Fibroblast of mammary gland (primary cell): ENCODE measurements at places on chromosomes 12 and 14.

DNA sequence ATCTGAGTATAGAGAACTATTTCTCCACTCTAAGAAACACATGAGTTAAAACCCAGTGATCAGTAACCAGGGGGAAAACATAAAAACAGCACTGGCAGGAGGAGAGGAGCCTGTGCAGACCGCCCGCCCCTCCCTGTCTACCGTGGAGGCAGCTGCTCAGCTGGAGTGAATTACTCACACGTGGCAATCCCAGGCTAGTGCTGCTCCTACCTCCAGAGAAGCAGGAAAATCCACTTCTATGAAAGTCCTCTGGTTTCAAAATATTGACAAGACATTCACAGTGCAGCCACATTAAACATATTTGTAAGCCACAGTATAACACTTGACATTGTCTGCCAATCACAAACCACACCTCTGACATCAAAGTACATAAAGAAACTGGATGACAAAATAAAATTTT, 16.7 kb downstream of the TMEM132D start:
- no peak for DNase-seq

DNA sequence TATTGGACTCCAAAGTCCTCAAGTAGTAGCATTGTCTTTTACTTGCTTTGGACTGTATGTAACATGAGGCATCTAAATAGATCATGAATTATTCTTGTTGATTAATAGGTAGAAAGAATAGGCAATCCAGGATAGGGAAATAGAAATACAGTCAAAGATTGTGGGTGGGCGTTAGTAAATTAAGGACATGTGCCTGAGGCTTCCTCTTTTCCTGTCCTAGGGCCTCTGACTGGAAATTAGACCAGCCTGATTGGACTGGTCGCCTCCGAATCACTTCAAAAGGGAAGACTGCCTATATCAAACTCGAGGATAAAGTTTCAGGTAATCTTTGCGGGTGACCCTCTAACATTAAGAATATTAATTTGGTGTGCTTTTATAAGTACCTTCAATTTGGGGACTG, 7.6 kb downstream of the NECAP1 start:
- no peak for DNase-seq

DNA sequence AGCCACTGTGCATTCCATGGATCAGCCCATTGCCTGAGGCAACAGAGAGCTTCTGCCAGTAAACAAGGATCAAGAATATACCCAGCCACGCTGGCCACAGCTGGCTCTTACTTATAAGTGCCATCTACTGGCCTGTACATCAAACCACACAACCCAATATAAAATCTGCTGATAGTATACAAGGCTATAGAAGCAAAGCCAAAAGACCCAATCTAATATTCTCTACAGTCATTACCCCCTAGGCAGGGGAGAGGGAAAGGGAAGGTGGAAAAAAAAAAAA, 4.4 kb upstream of the FAM186B start:
- no peak for DNase-seq

DNA sequence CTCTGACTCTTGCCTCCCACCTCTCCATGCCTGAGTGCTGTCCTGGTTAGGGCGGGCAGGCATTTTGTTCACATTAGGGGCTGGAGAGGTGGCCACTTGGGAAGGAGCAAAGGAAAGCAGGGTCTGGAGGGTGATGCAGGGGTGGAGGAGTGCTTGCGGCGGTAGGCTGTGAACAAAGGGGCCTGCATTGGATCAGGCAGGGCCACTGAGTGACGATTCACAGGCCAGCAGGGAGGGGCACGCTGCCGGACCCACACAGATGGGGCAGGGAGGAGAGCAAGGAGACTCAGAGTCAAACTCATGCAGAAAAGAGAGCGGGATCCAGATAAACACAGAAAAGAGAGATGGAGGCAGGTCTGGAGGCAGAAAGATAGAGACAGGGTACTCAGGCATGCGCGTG, 58.4 kb upstream of the TBX3 start:
- DNase-seq = no peak

GRCh38 chr14:89276424-89276975, 140.5 kb downstream of the FOXN3 start:
- peak; percentile 51 for DNase-seq

- peak; percentile 42 for DNase-seq
Measured at GRCh38 chr12:64995816-64996215, 125.3 kb downstream of the WIF1 start.

GRCh38 chr14:77356899-77357298, 20.0 kb downstream of the TMED8 start:
- DNase-seq = no peak

- DNase-seq = no peak
Measured at GRCh38 chr14:104694991-104695659, 5.7 kb downstream of the INF2 start.

DNA sequence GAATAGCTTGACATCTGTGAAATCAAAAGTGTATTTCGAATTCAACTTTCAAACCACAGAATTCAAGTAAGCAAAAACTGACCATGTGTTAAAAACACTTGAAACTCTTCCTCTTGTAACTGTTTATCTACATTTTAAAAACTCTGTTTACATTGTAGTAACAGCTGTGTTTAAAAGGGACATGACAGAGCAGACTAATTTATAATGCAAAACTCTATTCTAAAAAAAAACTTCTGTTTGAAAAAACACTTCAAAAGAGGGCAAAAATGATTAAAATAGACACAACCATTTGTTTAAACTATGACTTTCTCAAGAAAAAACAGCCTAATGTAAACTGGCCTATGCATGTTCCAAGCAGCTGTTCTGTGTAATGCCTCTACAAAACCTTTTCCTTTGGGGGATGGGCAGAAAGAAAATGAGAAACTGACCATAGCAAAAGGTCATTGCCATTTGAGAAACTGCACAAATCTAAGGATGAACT, 149.1 kb upstream of the HMGA2 start:
- DNase-seq = no peak

DNA sequence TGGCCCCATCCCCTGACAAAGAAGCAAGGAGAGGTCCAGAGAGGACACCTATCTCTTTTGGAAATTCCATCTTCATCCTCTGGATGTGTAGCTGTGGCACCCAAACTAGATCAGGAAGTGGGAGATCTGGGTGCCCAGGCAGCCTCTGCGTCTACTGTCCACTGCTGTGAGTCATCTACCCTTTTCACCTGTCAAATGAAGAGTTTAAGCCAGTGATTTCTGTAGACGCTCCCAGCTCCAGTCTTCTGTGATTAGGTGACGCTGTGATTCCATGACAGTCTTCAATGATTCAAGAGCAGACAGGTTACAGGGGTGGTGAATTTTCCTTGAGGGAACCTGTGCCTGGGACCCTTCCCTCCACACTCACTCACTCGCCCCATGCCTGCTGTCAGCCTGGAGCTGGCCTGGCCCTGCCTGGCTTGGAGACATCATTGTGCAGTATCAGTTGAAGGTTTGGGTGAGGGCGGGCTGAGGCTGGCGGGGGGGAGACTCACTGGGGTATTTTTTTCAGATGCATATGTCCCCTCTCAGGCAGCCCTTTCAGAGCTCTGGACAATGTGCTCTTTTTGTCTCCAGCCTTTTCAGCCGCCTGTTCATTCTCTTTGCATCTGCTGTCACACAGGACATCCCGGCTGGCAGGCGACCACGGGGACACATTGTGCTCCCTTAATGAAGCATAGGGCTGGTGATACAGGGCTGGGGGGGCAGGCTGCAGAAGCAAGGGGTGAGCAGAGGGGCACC, 56.8 kb upstream of the PARP11 start:
- DNase-seq = no peak

GRCh38 chr12:116002890-116003536, 274.5 kb downstream of the MED13L start:
- peak; percentile 56 for DNase-seq

GRCh38 chr14:56817396-56817921, 7.2 kb upstream of the OTX2 start:
- DNase-seq = no peak

DNA sequence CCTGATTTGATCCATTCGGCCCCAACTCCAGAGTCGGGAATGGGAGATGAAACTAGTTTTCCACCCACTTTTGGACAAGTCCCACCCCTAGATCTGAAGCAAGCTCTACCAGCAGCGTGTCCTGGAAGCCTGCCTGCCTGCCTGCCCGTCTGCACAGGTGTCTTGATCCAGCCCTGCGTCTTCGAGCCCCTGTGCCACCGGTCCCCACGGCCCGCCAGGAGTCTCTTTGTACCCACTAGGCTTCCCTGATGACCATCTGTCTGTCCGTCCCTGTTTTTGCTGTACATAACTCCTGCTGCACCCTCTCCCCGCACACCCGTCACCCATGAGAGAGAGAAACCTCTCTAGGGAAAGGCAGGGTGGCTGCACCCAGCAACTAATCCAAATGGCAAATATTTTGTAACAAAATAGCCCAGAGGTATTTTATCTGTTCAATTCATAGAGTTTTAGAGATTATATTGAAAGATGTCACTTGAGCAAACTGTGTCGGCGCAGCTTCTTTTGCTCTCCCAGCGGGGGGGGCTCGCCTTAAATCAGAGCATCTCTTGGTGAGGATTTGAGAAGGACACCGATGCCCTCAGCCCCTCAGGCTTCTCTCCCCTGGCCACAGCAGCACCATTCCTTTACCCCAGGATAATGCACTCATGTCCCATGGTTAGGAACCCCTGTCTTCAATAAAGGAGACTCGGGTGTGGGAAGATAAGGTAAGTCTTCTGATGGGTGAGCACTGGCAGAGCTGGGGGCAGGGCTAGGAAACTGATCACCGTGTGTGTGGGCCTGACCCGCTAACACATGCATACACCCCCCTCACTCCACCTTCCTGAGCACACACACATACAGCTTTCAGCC, 35.8 kb downstream of the SLC6A12 start:
- no peak for DNase-seq

DNA sequence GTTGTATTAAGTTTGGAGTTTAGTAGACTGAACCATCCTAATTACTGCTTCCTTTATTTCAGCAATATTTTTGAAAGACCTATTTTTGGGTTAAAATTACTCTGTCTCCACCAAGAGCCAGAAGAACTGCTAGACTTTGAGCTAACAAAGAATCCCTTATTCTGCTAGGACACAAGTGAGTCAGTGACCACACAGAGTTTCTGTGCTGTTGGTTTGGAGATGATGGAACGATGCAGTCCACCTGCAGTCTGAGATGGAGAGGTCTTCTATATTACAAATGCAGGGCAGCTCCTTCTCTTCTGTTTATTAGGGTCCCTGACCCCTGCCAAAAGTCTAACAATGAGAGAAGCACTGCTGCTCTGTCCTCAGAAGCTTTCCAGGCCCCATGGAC, 6.7 kb upstream of the STXBP6 start:
- peak; percentile 39 for DNase-seq

- no peak for DNase-seq
Measured at GRCh38 chr14:101604935-101605780, 43.9 kb downstream of the DIO3 start.

GRCh38 chr12:53252349-53252916, 15.7 kb upstream of the ESPL1 start:
- DNase-seq = peak; percentile 25

DNA sequence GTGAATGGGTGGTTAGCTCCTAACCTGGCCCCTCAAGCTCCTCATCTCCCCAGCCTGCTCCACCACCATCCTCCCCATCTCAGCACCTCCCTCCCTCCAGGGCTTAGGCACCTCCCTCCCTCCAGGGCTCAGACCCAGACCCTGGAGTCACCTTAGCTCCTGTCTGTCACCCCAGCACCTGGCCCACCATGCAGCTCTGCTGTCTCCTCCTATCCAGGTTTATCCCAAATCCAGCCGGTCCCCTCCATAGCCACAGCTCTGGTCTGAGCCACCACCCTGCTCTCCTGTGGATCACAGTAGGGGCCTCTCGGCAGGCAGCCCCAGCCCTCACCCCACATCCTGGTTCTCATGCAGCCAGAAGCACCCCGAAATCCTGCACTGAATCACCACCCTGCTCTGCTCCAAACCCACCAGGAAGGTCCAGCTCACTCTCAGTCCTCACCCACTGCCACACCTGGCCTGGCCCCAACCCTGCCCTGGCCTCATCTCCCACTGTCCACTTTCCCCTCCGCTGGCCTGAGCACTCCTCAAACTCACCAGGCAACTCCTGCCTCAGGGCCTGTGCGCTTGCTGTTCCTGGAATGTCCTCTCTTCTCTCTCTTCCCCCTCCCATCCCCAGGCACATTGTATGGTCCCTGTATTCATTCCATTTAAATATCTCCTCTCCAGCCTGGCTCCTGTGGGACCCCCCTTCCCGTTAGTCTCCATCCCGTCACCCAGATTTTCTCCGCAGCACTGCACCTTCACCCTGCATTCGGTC, 62.6 kb downstream of the DIO3 start:
- no peak for DNase-seq

- no peak for DNase-seq
Measured at GRCh38 chr12:75438059-75438754, 42.3 kb upstream of the GLIPR1 start.

DNA sequence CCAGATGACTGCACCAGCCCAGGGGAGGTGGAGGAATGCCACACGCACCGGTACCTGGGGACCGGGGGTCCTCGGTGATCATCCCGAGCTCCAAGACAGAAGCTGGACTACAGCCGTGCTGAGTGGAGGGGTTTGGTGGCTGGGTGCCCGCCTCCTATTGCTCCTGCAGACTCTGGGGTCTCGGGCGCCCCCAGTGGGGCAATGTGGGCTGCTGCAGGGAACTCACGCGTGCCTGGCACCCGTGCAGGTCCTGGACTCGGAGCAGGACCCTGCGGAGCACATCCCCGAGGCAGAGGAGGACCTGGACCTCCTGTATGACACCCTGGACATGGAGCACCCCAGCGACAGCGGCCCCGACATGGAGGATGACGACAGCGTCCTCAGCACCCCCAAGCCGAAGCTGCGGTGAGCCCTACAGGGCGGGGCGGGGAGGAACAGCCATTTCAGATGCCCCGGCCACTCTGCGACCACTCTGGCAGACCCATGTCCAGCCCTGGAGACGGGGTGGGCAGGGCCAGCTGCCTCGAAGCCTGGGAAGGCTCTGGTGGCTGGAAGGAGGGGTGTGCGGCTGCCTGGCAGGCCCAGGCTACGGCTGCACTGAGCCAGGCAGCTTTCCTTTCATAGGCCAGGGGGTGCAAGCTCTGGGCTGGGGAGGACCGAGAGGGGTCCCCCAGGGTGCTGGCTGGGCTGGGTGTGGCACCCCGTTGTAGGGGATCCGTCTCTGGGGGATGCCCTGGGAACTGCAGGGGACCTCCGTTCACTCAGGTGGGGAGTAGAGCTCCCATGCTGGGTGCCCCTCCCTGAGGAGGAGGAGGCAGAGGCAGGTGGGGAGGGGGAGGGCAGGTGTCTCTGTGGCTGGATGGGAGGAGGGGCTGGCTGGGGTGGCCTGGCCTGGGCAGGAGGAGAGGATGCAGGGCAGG, 21.6 kb upstream of the TEX22 start:
- DNase-seq = no peak

DNA sequence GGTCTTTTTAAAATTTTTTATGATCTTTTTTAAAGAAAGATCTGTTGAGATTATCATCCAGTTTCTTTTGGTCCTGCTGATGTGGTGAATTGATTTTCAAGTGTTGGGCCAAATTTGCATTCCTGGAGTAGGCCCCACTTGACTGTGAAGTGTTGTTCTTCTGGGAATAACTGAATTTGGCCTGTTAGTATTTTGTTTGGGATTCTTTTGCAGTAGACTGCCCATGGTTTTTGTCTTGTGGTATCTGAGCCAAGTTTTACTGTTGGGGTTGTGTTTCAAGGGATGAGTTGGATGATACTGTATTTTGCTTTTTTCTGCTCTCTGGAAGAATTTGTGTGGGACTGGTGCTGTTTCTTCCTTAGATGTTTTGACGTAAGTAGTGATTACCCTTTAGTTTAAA, 4.0 kb upstream of the SYCP3 start:
- DNase-seq = no peak

- DNase-seq = no peak
Measured at GRCh38 chr14:71362282-71362681, 455.0 kb downstream of the PCNX1 start.

GRCh38 chr14:54919330-54919729, 16.7 kb upstream of the GCH1 start:
- DNase-seq = no peak

GRCh38 chr12:28540324-28540714, 350.1 kb downstream of the CCDC91 start:
- no peak for DNase-seq
